ENCODE measurements at places on chromosomes 3 and 15.

DNA sequence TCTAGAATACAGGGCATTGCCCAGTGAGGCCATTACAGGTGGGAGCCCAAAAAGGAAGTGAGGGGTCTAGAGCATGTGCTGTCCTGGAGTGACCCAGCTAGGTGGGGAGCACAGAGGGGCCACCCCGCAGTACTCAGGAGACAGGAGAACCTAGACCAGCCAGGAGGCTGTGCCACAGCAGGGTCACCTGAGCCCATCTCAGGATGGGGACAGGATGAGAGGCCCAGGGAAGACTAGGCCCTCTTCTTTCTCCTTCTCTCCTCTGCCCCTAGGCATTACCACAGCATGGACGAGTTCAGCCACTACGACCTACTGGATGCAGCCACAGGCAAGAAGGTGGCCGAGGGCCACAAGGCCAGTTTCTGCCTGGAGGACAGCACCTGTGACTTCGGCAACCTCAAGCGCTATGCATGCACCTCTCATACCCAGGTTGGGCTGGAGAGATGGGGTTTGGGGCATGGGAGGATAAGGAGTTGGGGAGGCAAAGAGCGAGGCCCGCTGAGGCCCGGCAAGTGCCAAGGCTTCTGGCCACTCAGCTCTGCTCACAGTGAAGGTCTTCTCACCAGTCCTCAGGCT lies 20.6 kb downstream of the LOXL1 start:
- DNase-seq: no peak

GRCh38 chr3:48524970-48525369 lies 21.0 kb upstream of the SHISA5 start:
- no peak for DNase-seq

- DNase-seq: no peak
Observed at GRCh38 chr15:91710080-91710698, 143.3 kb upstream of the SLCO3A1 start.

GRCh38 chr15:50549326-50549725 lies 2.9 kb upstream of the USP50 start:
- no peak for DNase-seq

DNA sequence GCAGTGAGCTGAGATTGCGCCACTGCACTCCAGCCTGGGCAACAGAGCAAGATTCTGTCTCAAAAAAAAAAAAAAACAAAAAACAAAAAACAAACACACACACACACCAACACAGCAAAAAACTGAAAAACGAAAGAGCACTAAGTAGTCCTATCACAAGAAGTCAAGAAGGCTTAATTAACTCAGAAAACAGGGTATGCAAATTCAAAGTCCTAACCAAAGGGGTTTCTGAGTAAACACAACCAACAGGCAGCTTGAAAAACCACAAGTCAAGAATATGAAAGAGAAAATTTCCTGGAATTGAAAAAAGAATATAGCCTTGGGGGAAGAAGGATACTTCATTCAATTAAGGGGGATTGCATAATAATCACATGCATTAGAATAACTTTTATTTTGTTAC lies 37.7 kb upstream of the PARP14 start:
- no peak for DNase-seq

GRCh38 chr3:114597871-114598270 lies 304.0 kb downstream of the TIGIT start:
- no peak for DNase-seq

DNA sequence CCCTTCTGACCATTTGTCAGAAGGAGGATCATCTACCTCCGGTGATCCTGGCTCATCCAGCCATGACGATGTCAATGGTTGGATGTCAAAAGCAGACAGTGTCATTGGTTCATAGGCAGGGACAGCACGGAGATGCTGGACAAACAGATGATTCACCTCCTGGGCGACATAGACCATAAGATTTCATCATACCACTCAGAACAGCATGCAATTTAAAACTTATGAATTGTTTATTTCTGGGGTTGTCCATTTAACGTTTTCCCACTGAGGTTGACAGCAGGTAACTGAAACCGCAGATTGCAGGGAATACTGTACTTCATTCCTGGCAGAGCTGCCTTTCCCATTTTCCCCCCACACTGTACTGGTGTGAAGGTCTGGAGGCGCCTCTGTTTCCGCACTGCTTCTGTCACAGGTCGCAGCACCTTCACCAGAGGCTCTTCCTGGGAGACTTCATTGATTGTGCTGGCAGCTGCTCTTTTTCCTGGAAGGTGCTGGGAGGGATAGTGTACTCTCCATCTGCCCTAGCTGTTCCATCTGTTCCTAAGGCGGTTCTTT lies 32.5 kb upstream of the TMOD3 start:
- DNase-seq: no peak

- no peak for DNase-seq
Observed at GRCh38 chr3:128084675-128085021, 32.4 kb downstream of the SEC61A1 start.

DNA sequence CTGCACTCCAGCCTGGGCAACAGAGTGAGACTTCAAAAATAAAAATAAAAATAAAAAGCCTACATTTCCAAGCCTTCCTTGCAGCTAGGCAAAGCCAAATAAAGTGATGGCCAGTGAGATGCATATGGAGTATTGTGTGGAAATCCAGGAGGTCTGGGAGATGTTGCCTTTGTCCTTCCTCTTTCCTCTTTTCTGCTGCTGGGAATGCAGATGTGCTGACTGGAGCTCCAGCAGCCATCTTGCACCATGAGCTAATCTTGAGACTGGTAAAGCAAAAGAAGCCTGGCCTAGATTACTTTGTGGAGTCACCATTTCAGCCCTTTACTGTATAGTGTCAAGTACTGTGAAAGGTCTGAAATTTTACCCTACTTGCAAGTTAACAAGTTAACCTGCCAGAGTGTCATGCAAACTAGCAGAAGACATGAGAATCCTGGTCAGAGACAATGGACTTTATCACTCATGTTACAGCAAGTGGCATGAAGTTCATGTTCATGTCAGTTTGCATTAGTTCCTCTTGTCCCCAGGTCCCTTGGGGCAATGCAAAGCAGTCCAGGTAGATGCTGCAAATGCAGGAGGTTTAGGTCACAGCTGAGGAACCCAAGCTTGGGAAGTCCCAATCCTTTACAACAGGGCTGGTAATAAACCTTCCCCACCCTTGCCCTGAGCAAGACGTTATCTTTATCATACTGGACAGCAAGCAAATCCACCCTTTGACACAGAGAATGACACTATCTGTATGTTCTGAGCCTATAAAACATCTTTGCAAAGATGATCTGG lies 103.1 kb downstream of the TLE3 start:
- no peak for DNase-seq

DNA sequence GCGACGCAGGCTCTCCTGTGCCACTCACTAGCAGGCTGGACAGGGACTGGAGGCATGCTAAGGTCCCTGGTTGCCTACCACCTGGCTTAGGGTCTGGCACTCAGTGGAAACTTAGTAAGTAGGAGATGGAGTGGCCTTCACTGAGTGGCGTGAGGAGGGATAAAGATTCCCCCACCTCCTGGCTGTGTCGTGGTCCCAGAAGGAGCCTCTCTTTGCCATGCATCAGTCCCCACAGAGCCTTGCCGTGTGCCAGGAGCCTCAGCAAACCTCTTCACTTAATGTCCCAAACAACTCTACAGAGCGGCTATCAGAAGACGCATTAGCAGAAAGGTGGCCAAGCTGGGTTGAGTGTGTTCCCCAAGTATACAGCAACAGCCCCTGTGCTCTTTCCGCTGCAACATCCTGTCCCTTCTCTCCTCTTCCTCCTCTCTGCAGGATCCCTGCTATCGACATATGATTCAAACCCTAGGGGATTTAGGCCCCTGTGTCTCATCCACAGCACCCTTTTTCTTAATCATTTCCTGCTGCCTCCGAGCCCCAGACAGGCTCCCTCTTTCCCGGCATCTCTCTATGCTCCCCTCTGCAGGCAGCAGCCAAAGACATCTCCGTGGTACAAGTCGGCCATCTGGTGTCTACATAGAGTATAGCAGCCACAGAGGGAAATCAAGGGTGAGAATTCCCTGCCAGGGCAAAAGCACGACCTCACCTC lies 66.7 kb downstream of the SLC6A1 start:
- peak; percentile 25 for DNase-seq

DNA sequence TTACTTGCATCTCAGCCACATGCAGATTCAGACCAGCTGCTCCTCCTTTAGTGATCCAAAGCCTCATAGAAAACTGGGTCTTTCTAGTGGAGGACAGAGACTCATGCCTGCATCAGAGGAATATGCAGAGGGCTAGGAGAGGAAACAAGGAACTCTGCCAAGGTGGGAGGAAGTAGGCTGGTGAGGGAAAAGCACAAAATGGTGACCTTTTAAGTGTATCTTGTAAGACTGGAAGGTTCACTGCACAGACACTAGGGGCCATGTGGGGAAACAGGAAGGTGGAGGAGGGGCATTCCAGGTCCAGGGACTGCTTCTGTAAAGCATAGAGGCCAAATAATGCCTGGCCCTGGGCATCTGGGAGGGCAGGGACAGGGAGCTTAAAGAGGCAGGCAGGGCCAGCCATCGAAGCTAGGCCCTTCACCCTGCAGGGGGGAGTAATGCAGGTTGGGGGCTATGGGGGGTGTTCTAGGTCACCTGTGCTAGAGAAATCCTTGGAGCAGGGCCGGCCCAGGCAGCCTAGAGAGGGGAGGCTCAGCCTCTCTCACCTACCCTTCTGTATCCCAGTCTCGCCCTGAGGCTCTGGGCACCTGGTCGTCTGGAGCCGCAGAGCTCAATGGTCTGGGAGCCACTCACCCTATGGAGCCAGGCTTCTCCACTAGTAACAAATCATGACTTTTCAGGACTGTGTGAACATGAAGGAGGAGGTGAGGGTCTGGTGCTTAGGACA lies 117.7 kb downstream of the DNAJB8 start:
- no peak for DNase-seq

- no peak for DNase-seq
Observed at GRCh38 chr3:48219543-48219942, 3.8 kb upstream of the CAMP start.

DNA sequence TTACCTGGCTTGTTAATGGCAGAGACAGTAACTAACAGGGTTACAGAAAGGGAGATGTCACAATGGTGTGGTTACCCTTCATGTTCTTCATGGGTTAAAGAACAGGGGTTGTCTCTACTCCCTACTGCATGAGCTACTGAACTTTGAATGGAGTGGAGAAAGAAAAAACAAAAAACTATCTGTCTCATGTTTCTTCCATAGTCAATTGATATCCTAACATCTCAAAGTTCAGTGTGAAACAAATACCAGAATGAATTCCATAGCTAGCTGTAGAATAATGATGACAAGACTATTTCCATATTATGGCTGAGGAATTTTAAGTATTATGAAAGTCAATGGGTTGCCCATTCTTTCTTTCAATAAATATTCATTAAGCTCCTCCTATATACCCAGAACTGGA lies 161.3 kb upstream of the LPP start:
- DNase-seq: no peak

Data from skeletal muscle cell (primary cell).